ENCODE measurements at places on chromosomes 2 and 18.

- DNase-seq = no peak
Observed at GRCh38 chr18:51621113-51621863, 423.8 kb upstream of the MEX3C start.

DNA sequence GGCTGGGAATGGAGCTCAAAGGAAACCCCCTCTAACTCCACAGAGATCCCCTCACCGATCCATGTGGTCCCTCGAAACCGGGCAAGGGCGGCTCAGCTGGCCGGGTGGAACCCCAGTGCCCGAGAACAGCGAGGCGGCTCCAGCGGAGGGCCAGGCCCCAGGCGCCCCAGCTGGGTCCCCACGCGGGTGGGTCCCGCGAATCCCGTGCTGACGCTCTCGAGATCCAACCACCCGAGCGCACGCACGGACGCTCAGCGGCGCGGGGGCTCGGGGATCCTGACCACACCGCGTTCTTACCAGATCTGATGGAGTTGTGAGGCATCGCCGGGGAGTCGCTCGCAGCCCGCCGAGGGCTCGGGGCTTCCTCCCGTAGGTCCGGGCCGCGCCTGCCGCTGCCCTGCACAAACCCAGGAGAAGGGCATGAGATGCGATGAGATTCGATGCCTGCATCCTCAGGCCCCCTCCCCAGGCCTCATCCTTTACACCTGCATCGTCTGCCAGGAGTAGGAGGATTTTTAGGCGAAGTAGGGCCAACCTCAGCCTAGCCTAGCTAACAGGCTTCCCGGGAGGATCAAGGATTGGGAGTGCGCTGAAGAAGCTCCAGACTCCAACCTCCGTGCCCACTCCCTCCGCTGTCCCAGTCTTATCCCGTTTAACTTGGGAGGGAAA lies 514 bp downstream of the PAX8 start:
- no peak for DNase-seq

GRCh38 chr18:9926223-9926894 lies 12.5 kb downstream of the VAPA start:
- DNase-seq = no peak

DNA sequence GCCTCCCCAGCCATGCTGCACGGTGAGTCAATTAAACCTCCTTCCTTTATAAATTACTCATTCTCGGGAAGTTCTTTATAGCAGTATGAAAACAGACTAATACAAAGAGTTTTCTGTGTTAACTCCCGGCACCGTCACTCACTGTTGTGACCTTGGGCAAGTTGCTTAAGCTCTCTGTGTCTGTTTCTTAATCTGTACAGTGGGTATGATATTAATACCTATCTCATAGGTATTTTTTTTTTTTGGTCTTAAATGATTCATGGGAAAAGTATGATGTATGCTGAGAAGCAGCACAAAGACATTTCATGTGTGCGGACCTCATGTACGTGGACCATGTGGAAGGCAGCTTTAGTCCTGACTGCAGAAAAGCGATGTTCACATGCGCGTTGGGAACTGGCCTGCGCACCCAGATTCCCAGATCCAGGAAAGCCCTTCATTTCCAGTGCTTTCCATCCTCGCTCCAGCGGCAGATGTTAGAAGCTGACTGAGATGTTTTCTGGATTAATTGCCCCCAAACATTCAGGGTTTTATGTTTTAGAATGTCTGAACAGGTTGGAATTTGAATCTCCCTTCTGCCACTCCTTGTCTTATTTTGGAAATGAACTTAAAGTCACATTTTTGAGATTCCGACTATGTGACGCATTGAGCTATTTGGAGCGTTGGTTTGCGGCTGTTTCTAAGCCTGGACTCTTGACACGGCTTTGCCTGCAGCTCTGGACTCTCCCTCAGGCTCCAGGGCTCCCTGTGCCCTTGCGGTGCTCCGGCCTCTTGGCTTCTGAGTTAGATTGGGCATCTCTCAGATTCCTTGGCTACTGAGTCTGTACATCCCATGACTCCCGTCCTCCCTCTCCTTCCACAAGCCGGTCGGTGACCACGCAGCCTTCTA lies 61.4 kb downstream of the SLC4A3 start:
- no peak for DNase-seq

DNA sequence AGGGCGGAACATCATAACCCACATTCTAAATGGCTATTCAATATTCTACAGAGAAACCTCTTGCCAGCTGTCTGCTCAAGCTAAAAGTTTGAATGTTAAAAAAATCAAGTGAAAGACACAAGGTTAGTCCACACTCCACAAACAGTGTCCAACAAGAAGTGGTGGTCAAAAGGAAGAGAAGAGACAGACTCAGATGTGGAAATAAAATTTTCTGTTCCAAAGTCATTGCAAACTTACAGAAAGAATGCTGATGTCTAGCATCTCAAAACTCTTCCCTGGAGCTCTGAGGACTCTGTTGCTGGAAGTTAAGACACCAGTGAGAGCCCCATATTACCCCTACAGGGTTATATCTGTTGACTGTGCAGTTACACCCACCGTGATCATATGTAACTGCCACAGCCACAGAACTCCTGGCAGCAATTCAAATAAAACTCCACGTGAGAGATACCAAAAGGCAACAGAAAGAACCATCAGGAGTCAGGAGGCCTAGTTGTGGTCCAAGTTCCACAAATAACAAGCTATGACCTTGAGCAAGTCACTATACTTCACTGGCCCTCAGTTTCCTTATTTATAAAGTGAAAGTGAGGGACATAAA lies 60.9 kb downstream of the AAK1 start:
- DNase-seq = no peak

DNA sequence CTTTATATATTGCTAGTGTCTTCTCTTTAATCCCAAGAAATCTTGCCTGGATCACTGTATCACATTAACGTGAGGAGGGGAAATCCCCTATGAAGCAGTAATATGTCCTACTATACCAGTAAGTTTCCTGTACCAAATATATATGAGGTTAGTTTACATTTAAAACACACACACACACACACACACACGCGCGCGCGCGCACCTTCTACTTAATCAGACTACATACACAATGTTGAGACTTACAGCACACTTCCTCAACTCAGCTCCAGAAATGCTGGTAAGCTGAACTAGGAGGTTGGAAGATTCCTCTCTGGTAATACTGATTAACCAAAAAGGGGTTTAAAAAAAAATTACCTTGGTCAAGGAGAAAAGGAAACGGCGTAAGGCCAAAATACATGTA lies 49.3 kb downstream of the USP34 start:
- DNase-seq = no peak

GRCh38 chr2:127637725-127638252 lies 8.2 kb upstream of the GPR17 start:
- no peak for DNase-seq

DNA sequence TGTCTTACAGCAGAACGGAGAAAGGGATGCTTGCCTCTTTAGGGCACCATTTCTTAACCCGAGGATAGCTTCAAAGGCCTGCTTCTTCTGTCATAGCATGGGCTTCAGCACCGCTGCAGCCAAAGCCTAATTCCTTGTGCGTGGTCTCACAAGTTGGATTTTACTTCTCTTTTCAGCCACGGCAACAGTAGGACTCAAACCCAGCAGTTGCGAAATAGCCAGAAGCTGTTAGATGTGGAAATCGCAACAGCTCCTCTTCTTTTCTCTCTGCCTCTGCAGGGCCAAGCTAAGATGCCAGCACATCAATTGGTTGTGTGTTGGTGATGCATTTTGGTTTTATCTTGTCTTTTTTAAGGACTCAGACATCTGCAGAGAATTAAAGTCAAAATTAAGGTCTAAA lies 3.1 kb downstream of the NRXN1 start:
- no peak for DNase-seq

DNA sequence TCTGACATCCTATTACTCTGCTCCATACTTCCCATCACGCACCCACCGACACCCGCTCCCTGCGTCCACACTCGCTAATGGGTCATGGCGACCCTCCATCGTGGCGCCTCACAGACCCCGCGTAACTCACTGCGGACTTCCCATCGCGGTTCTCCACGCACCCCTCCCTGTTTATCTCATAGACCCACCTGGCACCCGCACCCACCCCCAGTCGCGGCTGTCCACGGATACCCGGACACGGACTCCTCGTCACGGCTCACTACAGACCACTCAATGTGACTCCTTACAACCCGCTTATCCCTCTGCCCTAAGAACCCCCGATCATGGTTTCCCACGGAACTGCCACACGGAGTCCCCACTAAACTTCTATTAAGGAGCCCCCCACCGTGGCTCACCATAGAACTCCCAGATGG lies 458 bp downstream of the CXXC1 start:
- no peak for DNase-seq

- no peak for DNase-seq
Observed at GRCh38 chr2:10278029-10278762, 24.5 kb upstream of the HPCAL1 start.

DNA sequence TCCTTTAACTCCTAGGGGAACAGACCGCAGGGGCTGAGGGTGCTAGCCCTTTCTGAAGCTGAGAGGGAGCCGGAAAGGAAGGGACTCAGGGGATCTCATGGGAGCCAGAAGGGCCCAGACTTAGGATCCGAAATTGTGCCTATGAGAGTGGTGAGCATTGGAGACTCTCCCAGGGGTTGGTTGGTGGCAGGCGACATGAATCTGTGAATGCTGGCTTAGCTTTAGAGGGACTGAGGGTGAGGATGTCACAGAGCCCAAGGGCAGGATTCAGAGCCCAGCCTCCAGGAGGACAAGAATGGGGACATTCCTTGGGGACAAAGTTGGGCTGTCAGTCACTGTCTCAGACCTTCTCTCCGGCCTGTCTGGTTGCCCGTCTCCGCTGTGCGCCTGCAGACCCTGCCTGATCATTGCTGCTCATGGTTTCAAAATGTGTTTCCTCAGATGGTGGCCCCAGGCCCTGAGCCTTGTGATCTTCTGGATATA lies 17.5 kb downstream of the GNLY start:
- no peak for DNase-seq

DNA sequence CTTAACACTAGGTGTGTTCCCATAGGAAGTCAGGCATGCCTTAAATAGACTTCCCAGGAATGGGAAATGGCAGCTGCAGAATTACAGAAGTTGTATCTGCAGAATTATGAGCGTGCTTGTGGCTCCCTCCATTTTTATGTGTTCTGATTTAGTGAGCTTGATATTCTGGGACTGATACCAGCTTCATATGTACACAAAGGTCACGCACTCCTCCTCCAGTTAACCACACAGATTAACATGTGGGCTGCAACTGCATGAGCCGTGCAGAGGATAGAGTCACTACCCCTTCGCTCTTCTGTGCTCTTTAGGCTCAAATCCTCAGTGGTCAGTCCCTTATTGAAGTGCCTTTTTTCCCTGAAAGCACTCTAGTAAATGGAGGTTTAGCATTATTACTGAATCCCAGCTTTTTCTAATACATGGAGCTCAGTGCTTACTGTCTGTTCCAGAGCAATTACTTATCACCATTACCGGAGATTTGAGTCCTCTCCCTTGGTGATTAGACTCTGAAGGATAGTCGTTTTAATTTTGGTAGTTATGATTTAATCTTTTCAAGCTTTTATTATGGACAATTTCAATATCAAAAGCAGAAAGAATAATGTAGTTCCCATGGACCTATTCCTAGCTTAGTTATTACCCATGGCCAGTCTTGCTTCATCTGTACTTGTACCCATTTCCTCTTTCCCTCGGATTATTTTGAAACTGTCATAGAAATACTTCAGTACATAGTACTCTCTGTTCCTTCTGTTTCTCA lies 238.3 kb downstream of the PRKCE start:
- DNase-seq = no peak

- no peak for DNase-seq
Observed at GRCh38 chr2:56334622-56335021, 150.8 kb downstream of the CCDC85A start.

DNA sequence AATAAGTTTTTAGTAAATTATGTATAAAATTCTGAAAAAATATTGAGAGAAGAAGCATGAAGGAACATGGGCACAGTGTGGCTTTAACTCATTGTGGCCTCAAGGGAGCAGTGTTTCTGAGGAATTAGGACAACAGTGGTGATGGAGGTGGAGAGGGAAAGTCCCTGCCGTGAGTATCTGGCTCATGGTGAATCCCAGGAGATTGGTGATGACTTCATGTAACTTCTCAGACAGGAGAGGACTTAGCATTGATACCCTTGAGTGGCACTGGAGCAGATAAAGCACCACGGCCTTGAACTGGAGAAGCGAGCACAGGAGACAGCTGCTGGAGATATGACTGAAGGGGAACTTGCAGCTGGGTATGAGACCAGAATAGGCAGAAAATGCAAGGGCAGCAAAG lies 35.0 kb upstream of the LRP1B start:
- no peak for DNase-seq

DNA sequence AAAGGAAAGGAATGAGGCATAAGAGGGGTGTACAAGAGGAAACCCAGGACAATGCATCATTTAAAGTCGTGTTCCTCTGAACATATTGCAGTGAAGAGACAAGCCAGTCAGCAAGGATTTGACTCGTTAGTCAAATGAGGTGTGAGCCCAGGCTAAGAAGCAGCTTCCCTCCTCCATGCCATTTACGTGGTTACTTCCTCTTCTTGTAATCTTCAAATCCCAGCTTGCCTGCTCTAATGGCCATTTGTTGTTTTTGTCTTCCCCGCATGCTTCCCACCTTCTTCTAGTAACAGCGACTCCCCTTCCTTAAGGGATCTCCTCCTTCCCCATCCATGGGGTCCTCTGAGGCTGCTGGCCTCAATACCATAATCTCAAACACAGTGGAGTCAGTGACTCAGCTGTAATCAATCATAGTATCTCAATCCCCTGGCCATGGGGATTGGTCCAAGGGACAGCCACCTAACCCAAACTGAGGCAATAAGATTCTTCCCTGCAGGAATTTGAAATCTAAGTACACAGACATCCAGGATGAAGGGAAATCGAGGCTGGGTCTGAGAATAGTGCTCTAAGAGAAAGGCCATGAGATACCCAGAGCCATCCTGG lies 37.6 kb downstream of the SLC14A1 start:
- no peak for DNase-seq

DNA sequence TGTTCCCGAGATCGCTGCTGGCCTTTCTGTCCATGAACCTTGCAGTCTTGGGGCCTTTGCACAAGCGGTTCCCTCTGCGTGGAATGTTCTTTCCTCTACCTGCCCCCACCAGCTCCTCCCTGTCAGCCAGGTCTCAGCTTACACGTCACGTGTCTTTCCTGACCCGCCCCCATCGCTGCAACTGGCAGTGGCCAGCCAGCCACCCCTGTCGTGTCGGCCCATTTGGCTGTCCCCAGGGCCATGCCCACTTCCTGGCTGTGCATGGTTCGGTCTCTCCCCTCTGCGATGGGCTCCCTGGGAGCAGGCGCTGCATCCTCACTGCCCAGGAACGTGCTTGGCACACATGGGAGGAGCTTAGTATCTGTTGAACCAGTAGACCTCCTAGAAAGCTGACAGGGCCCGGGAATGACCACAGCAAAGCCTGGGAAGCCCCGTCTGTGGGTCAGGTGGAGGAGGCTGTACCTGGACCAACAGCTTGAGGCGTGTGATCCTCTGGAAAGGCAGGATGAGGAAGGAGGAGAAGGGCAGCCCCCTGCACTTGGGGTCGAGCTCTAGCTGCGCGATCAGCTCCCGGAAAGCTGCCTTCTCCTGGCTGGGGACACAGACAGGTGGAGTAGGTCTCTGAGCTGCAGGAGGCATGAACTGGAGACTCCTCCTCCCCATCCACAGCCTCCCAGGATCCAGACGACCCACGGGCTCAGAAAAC lies 21.0 kb downstream of the SNORC start:
- DNase-seq = no peak
